ENCODE measurements at places on chromosomes 7 and 10. TPM values are rescaled to one million over a fixed set of nuclear protein-coding genes. Genes with fewer than 3 reads are reported as not detected.

Gene INHBA
- total RNA-seq = 38.9 TPM

Gene LRRN3
- total RNA-seq = 2.1 TPM

Gene CTAGE6
- total RNA-seq = 0.28 TPM

Gene CPEB3
- 0.55 TPM for total RNA-seq

Gene DLD
- total RNA-seq = 40.1 TPM

Gene XRCC2
- total RNA-seq = 0.43 TPM

Gene RAB19
- not detected for total RNA-seq

Gene NRAP
- not detected for total RNA-seq

Gene ERVW-1
- total RNA-seq = not detected

Gene SEC61A2
- total RNA-seq = 6.6 TPM

Gene HOXA6
- total RNA-seq = 4.4 TPM

Gene GBX1
- not detected for total RNA-seq

Gene COL1A2
- total RNA-seq = 4,803 TPM

Gene FBXO24
- total RNA-seq = 0.28 TPM

Gene ZNF316
- 6.8 TPM for total RNA-seq

Data from smooth muscle cell of bladder (primary cell).